ENCODE measurements at places on chromosomes 2 and 18. TPM values are rescaled to one million over a fixed set of nuclear protein-coding genes. Genes with fewer than 3 reads are reported as not detected.

GRCh38 chr2:85935746-85936208, 47.0 kb upstream of the ST3GAL5 start:
- peak; percentile 76 for DNase-seq

DNA sequence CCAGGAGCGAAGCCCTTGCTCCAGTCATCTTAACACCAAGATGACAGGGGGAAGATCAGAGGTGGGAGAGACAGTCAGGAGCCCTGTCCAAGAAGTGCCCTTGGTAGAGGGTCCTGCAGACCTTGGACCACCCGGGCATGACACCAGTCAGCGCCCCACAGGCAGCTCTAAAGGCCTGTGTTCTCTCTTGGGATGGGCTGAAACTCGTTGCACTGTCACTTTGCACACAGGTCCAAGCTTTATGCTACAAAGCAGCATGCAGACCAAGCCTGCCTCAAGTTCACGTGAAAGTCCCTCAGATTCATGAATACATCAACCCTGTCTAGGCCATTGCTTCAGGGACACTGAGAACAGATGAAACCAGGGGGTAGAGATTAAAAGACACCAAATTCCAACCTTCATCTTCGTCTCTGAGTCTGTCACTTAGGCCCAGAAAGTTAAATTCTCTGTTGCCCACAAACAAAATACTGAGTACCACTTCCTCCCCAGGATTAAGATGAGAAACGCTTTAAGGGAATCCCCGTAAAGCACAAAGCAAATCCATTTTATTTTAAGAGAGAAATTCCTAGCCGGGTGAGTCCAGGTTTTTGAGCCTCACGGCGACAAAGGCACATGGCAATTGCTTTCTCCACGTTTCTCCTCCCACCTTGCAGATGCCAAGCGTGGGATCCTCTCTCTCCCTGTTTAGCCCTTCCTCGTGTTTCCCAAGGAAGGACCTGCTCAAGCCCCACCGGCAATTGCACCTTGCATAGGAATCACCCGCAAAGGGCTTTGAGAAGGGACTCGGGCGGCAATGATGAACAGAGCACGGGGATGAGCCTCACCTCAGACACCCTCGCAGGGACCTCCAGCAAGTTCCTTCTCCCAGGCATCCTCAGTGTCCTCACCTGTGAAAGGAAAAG, 75.0 kb upstream of the ID2 start:
- DNase-seq: no peak

The MALT1 gene
- 33.9 TPM for total RNA-seq

The C2orf15 gene
- total RNA-seq: 0.27 TPM
